ENCODE measurements at places on chromosomes 2 and 18.

DNA sequence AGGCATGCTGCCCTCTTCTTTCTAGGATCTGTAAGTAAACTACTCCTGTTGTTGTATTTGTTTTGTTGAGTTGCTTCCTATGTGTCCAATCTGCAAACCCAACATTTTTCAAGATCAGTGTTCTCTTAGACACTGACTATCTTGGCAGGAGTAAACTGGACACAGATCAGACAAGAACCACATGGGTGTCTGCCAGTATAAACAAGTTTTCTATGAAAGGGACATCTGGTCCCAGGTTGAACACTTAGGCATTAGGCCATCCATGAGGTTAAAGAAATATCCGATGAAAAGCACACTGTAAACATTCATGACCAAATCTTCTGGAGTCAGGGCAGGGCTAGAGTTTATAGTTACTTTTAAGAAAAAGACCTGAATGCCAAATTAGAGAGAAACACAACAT, 441.8 kb downstream of the NYAP2 start:
- no peak for DNase-seq

DNA sequence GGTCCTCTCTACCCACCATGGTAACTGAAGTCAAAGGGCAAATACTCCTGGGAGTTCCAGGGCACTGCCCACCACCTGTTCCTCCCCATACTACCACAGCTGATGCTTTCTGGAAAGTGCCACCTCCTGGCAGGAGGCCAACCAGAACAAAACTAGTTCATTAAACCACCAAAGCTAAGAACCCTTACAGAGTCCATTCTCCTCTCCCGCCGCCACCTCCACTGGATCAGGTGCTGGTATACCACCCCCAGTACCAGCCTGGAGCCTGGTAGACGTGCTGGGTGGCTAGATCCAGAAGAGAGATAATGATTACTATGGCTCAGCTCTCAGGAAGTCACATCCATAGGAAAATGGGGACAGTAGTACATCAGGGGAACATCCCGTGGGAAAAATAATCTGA, 300.9 kb downstream of the RIT2 start:
- DNase-seq, result no peak

DNA sequence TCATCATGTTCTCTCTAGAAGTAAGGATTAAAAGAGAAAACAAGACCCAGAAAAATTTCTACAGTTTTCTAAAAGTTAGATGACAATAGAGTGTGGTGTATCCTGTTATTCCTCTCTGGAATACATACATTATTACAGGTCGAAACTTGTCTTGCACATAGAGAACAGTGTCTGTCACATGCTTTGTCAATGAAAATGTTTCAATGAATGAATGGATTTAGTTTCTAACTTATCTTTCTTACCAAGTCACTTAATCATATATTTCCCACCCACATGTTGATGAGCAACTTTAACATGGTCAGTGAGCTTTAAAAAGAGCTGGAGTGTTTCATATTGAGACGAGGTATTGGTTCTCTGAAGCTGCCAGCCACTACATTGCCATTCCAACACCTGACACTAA, 4.3 kb downstream of the DSG4 start:
- no peak for DNase-seq

- DNase-seq, result no peak
Observed at GRCh38 chr2:120439637-120440384, 93.9 kb downstream of the INHBB start.

- no peak for DNase-seq
Observed at GRCh38 chr2:28688818-28689217, 62.8 kb upstream of the PPP1CB start.

- no peak for DNase-seq
Observed at GRCh38 chr18:45755934-45756333, 32.0 kb downstream of the SLC14A1 start.

- no peak for DNase-seq
Observed at GRCh38 chr18:77107292-77107691, 25.3 kb downstream of the MBP start.

- no peak for DNase-seq
Observed at GRCh38 chr2:237321746-237322145, 92.2 kb downstream of the COL6A3 start.

- DNase-seq, result no peak
Observed at GRCh38 chr2:86375623-86376022, 38.2 kb upstream of the REEP1 start.
